ENCODE measurements at places on chromosomes 3 and 15.

- no peak for DNase-seq
Observed at GRCh38 chr3:30639937-30640336, 33.5 kb downstream of the TGFBR2 start.

DNA sequence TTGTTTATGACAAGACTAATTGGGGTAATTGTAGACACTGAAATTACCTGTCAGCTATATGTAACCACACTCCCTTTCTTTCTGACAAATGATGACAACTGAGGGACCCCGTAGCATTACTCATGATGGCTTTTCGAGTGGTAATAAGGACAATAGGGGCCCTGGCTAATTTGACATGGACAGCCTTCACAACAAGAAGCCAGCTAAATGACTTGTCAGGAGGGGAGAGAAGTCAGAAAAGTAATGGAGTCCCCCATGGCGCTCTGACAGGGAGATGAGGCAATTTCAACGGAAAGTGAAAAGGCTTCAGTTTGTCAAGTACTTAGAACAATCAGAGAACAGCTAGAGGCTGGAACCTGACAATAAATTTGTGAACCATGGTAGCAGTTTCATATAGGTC is 177.3 kb downstream of the CDIN1 start:
- no peak for DNase-seq

GRCh38 chr3:104145164-104145563 is 1221.5 kb upstream of the ALCAM start:
- no peak for DNase-seq

DNA sequence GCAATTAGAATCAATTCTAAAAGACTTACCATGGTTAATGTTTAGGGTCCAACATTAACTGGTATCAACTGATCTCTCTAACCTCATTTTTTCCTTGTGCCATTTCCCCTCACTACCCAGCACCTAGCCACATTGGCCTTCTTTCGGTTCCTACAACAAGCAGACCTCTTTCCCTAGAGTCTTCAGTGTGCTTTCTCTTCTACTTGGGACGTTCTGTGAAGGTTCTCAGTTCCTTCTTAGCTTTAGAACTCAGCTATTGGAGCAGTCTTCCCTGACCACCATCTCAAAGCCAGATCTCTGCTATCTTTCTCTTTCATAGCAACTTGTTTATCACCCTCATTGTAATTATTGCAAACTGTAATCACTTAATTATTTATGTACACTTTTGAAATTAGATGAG is 31.5 kb upstream of the MINDY4B start:
- DNase-seq: no peak

GRCh38 chr3:197496746-197497125 is 59.0 kb downstream of the BDH1 start:
- no peak for DNase-seq

DNA sequence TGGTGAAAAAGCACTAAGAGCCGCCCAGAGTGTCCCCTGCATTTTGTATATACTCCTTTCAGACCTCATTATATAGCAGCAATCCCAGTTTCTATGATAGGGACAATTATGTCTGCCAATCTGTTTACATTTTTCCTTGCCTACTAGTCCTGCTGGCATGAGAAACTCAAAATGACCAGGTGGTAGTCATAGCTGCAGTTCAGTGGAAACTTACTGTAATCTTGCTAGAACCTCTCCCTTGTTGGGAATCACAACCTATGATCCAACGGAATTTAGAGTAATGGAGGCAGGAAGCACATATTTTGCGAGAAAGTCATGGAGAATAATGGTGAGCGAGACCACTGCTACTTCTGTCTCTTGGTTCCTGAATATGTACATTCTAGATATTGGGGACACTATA is 28.6 kb upstream of the MINAR1 start:
- DNase-seq: no peak

- no peak for DNase-seq
Observed at GRCh38 chr15:100439514-100439913, 89.2 kb downstream of the CERS3 start.

Data from cerebellum (tissue), 4 donors.